ENCODE measurements at places on chromosomes 2 and 18.
A peak's percentile ranks its signal among the peaks of the same experiment; 100 is the strongest.

- DNase-seq = no peak
These were observed 73.2 kb downstream of the CERS6 start for GRCh38 chr2:168529054-168529833.

- peak; percentile 33 for DNase-seq
These were observed at the start of gene ERFE for GRCh38 chr2:238158509-238159070. TSS of gene ERFE (plus strand) at chr2:238158970. CDS start at chr2:238159008, 38 bp downstream.

DNA sequence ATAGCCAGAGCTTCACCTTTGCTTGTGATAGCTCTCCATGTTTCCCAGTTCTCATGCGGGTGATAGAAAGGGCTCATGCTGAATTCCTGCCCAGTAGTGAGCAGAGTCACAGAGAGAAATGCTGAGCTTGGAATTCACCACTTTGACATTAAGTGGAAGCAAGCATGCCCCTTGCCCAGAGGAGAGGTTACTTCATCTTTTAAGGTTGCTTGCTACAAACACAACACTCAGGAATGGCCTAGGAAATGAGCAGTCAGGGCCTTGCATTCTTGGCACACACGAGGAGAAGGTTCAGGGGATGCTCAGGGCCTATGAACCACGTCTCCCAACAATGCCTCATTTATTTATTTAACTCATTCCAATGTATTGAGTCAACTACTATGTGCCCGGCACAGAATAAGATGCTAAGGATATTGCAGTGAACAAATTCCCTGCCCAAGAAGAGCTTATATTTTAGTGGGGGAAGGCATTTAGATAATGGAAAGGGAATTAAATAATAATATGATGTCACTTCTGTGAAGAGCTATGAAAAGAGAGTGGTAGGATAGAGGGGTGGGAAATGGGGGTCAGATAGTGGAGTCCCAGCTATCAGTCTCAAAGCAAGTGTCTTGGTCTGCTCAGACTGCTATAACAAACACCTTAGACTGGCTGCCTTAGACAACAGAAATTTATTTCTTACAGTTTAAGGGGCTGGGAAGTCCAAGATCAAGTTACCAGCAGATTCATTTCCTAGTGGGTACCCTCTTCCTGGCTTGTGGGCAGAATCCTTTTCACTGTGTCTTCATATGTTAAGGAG is 42.1 kb downstream of the DDX18 start:
- no peak for DNase-seq

DNA sequence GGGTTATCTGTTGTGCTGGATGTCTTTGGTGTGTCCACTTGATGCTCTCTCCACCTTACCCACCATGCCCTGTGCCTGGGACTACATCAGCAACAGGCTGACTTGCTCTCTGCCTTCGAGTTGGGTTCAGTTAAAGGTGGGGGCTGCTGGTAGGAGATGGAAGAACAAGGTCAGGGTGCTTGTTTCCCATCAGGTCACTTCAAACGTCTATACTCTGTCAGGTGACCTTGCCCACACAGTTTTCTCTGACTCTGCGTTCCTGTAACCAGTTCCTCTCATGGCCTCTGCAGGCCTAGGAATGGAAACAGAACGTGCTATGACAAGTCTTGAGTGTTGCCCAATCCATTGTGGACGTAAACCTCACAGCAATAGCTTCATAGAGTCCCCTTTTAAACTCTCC is 38.4 kb upstream of the PAPOLG start:
- no peak for DNase-seq

- no peak for DNase-seq
These were observed 1234.4 kb downstream of the SUCLG1 start for GRCh38 chr2:83224591-83225200.

- no peak for DNase-seq
These were observed 71.4 kb downstream of the TWIST2 start for GRCh38 chr2:238919307-238919706.

GRCh38 chr2:50840341-50841124 is 191.4 kb downstream of the NRXN1 start:
- no peak for DNase-seq

DNA sequence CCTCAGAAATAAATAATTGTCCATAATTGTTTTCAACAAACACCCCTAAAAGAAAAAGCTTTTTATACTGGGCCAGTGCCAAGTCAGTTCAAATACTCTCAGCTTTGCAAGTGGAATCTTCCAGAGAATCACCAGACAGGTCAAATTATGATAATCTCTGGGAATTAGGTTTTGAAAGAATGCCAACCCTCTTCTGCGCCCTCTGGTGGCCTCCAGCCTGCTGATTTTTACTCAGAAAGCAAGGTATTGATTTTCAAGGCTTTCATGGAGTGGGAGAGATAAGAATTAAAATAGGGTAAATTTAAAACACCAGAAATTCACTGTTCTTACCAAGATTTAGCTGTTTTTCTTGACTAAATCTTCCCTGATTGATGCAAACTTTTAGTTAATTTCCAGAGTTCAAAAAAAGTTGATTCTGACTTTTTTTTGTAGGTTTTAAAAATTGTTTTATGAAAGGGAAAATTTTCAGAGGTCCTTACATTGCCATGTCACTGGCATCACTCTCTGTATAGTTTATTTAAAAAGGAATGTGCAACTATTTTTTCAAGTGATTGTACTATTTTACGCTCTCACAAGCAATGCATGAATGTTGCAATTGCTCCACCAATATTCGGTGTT is 282.9 kb upstream of the TNP1 start:
- DNase-seq = no peak

GRCh38 chr2:128442891-128443302 is 124.2 kb upstream of the HS6ST1 start:
- DNase-seq = no peak

DNA sequence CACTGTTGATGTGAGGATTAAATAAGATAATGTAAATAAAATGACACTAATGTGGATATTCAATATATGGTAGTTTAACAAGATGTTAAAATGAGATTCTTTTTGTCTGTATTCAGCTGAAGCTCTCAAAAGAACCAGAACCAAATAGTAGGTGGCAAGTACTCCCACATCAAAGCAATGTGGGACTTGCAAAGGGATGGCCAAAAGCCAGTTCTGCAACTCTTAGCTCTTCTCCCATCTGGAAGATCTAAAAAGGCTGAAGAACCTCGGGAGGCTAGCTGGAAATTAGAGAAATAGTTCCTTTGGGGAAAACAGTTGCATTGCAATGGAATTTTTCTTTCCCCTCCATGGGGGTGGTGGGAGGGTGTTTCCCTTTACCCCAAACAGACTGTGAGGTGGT is 48.7 kb downstream of the FBXO48 start:
- DNase-seq = no peak

- DNase-seq = no peak
These were observed 174.5 kb upstream of the MGAT5 start for GRCh38 chr2:134079373-134079772.

- DNase-seq = no peak
These were observed 11.3 kb upstream of the CIB4 start for GRCh38 chr2:26652361-26653041.

DNA sequence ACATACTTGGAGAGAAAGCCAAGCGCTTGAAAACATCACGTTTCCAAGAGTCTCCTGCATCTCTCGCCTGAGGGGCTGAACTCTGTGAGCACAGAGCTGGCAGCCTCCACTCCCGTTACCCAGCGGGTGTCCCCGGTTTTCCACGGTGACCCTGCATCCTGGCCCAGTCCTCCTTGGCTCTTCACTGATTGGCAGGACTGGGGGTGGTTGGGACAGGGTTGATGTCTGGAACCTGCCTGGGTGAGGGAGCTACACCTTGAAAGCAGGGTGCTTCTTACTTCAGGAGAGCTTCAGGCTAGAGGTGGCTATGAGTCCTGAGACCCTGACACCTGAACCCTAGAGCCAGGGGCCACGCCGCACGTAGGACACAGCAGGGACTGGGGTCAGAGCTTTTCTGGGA is 234.1 kb downstream of the DYSF start:
- DNase-seq = no peak

DNA sequence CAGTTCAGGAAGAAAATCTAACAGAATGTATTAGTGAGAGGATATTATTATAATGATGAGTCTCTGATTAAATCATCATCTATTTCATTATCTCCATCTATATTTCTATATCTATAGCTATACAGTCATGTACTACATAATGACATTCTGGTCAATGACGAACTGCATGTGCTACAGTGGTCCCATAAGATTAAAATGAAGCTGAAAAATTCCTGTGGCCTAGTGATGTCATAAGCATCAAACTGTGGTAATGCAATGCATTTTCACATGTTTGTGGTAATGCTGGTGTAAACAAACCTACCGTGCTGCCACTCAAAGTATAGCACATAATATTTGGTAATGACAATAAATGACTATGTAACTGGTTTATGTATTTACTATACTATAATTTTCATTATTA is 1127.9 kb upstream of the CHAC2 start:
- no peak for DNase-seq

- no peak for DNase-seq
These were observed 25.2 kb upstream of the RGPD4 start for GRCh38 chr2:107801498-107801897.

GRCh38 chr2:49616800-49617199 is 462.5 kb upstream of the FSHR start:
- DNase-seq = no peak

DNA sequence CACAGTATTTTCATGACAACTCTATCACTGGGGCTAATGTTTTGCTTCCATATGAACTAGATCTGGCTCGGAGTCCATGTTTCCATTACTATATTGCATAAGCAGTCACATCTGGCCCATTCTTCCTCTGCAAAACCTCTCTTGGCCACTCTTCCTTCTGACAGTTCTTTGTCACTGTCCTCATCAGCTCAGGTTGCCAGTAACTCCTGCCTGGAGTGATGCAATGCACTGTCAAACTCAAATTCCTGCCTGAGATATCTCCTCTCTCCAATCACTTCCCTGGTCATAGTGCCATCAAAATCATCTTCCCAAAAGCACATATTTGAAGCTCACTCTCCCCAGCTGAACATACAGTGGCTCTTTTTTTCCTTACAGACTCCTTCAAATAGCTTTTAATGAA is 66.1 kb downstream of the COLEC12 start:
- DNase-seq = no peak

GRCh38 chr2:78147466-78147865 is 625.3 kb upstream of the LRRTM4 start:
- DNase-seq = no peak

DNA sequence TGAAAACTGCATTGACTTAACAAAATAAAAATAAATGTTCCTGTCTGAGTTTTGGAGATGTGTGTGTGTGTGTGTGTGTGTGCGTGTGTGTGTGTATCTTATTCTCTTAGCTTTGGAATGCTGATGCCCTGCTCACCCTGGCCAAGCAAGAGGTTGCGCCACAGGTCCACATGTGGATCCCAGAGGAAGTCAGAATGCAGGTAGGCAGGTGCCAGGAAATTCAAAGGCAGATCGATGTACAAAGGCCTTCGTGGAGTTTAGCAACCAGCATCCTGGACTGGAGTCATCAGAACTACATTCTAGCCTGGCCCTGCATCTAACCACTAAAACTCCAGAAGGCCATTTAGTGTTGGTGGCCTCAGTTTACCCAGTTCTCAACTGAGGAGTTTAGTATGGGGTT is 12.4 kb downstream of the G6PC2 start:
- no peak for DNase-seq

- no peak for DNase-seq
These were observed 71.4 kb upstream of the LAPTM4A start for GRCh38 chr2:20122864-20123263.

DNA sequence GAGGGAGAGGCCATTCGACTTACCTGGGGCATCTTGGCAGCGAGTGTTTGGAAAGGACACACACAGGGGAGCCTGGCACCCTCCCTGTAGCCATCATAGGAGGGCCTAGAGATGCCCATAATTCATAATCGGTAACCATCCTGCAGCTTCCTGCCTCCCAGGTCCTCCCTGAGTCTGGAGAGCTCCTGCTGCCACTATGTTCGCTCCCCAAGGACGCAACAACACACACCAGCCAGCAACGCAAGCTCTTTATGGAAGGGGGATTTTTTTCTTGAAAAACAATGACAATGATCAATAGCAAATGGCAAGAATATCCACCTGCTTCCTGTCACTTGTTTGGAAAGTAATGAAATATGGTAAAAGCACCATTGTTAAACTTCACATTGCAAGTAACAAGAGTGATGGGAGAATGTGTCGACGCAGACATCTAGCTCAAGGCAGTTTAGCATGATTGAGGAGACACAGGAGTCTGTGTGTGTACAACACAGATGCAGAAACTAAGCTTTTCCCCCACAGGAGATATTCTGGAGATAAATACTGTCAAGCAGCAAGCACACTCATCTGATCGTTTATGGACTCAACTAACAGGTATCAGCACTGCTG is 24.9 kb upstream of the CREG2 start:
- no peak for DNase-seq

GRCh38 chr18:25454270-25454659 is 102.3 kb upstream of the ZNF521 start:
- DNase-seq = no peak

DNA sequence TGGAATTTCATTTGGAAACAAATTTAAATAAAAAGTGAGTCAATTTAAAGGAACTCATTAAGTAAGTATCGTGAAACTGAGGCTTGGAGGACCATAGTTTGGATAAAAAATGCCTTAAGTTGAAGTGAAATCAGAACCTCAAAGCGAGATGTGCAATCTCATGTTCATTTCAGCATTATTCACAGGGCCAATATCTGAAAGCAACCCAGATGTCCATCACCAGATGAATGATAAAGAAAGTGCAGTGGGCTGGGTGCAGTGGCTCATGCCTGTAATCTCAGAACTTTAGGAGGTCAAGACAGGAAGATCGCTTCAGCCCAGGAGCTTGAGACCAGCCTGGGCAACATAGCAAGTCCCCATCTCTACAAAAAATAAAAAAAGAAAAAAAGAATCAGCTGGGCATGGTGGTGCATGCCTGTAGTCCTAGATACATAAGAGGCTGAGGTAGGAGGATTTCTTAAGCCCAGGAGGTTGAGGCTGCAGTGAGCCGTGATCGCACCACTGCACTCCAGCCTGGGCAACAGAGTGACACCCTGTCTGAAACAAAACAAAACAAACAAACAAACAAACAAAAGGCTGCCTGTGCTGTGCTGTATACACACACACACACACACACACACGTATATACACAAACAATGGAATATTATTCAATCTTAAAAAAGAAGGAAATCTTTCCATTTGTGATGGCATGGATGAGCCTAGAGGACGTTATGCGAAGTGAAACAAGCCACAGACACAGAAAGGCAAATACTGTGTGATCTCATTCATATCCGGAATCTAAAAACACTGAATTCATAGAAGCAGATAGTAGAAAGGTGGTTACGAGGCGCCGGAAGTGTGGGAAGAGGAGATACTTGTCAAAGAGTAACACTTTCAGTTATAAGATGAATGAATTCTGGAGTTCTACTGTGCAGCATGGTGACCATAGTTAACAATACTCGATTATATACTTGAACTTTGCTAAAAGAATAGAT is 14.5 kb downstream of the SH3RF3 start:
- peak; percentile 40 for DNase-seq

DNA sequence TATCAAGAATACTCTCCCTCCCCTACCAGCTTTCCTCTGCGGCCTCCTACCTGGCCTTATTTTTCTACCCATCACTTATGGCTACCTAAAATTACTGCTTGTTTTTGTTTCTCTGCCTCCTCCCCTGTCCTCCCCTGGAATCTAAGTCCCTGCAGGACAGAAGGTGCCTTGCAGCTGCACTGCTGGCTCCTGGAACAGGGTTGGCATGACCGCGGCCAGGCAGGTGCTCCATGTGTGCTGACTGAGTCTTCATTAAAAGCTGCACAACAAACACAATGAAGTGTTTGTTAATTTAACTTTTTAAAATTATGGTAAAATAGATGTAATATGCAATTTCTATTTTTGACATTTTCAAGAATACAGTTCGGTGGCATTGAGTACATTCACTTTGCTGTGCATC is 171.9 kb upstream of the FHL2 start:
- DNase-seq = no peak

All from CD4-positive, alpha-beta T cell treated with Interleukin-4 for 1 hour (primary cell).